ENCODE measurements at places on chromosomes 3 and 15.

DNA sequence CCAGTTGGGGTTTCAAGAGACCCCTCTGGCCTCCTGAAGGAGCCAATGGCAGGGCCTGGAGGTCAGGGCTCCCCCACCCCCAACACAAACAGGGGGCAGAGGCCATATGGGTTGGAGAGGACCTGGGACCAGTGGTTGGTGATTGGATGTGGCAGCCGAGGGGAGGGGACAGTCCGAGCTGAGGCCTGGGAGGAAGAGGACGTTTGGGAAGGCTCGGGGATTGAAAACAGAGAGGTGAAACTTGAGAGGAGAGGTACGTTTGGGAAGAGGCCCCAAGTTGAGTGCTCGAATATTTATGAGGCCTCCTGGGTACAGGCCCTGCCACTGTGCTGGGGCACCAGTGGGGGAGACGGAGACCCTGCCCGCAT is 53.7 kb downstream of the DNAJB8 start:
- DNase-seq, result no peak

DNA sequence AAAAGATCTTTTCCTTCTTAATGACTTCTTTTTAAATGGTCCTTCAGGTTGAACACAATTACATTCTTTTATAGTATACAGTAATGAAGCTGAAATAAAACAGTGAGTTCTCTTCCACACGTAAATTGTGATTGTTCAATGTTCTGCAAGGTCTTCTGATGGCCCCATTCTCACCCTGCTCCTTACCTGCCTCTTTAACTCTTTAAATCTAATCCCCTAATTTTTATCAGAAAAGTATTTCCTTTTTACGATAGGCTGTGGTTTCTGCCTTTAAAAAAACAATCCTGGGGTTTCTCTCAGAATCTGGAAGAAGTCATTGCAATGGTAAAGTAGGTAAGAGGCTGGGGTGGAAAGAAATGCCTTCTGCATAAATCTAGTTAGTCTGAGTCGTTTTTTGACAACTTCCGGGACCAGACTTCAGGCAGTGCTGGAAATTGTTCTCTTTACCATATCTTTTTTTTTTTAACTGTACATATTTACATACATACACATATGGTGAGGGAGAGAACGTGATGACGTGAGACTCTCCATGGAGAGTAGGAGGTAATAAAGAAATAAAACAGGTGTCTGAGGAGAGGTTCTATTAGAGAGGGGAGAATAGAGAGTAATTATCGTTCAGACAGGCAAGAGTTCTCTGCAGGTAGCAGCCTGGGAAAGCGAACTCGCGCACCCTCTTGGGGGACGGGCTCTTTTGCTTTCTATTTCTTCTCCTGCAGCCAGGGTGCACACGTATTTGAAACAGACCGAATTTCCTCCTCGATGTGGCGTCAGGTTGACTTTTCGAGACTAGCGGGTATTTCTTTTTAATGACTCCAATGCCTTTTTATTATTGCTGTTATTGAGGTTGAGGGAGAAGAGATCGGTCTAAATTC is at the start of gene SIDT1:
Gene SIDT1 (plus strand): TSS at position 730 of the 872 bp plus-strand sequence. CDS start 467 bp downstream, outside the sequence.
- no peak for DNase-seq

DNA sequence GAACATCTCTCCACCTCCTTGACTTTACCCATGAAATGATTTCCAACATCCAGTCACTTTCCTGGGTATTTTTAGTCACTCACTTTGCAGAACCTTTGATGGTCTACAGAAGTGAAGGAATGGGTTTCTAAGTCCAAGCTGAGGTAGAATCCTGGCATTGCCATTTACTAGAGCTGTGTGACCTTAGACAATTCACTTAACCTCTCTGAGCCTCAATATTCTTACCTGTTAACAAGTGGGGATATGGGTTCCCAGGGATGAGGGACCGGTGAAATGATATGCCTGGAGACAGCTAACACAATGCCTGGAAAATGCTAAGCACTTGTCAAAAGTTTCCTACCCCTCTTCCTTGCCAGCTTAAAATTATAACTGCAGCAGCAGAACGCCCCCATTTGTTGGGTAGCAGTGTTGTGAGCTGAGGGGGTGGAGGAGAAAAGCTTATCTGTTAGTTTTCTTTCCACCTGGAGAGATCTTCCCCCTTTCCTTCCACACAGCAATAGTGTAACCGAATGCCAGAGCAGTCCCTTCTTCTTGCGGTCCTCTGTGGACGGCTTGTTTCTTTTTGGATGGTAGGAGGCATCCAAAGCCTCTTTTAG is 319.2 kb upstream of the LRRFIP2 start:
- DNase-seq, result no peak

- DNase-seq, result no peak
Measured at GRCh38 chr3:169060037-169060436, 603.5 kb downstream of the MECOM start.

GRCh38 chr15:90681480-90681879 is 35.7 kb upstream of the BLM start:
- no peak for DNase-seq

- DNase-seq, result no peak
Measured at GRCh38 chr3:143585720-143586456, 262.4 kb downstream of the SLC9A9 start.

DNA sequence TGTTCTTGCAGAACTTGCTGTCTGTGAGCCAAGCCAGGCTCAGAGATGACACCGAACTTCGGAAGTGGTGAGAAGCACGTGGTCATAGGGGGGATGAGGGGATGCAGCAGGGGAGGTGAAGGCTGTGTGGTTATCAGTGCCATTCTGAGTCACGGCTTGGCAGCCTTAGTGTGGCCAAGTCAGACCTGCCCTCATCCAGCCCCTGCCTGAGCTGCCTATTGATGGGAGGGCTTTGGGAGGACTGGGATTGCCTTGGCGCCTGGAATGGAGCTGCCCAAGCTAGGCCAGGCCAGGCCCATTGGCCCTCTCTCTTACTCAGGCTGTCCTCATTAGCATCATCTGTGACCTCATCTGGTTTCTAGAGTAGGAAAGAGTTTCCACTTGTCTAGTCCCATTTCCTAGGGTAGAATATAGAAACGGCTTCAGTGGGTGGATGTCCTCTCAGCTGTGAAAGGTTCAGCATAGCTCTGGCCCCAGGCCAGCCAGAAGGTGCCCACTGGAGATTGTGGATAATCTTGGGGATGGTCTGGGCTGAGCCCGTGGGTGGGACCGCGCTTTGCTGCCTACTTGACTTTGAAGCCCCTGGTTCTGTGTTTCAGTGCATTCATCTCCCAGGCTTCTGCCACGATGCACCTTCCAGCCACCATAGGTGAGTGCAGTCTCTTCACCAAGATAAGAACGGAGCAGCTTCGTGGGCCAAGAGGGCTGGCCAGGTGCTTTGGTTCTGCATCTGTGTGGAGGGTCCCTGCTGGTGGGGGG is 7.2 kb downstream of the FAH start:
- no peak for DNase-seq

DNA sequence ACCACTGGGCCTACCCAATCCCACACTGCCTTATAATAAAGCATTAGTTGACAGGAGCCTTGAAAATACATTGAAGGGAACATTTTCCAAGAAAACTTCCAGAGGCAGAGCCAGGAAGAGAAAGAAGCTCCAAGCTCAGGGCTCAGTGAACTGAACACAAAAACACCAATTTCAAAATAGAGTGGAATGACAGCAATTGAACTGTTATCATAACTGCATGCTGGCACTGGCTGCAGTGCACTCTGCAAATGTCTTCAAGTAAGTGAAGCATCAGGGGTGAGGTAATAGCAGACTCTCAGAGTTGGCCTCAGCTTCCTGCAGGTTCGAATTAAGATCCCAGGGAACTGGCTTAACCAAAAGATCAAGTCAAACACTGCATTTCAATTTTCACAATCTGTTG is 388.0 kb upstream of the WNT5A start:
- DNase-seq, result no peak

DNA sequence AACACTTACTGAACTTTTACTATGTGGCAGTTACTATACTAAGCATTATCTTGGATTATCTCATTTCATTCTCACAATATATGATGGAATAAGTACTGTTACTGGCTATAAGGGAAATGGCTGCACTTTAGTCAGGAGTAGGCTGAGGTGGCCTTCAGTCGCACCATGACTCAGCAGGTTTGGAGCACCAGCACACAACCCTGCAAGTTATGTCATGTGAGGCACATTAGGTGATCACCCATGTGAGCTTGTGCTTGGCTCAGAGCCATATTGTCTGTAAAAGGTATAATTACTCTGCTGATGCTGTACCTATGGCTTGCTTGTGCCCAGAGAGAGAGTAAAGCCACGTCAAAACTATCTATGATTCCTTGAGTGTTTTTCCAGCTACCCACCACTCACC is 54.1 kb upstream of the TIPARP start:
- no peak for DNase-seq

- DNase-seq, result no peak
Measured at GRCh38 chr15:70071799-70072198, 25.9 kb downstream of the TLE3 start.

GRCh38 chr3:40971191-40972168 is 227.8 kb upstream of the CTNNB1 start:
- no peak for DNase-seq

- DNase-seq, result no peak
Measured at GRCh38 chr15:45087513-45087912, 26.5 kb downstream of the DUOX2 start.

DNA sequence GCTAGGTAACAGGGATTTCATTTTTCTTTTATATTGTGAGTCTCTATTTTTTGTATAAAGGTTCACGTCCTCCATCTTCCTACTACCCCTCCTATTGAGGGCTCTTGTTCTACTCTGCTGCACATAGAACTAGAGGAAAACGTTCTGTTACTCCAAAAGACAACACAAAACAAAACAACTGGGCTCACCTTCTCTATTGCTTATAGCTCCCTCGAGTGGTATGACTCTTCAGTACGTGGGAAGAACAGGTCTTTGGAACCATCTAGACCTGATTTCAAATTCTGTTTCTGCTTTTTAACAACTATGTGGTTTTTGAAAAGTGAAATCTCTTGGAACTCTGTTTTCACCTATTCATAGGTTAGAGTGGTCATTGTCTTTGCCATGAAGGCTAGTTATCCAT is 515.3 kb downstream of the SOX2 start:
- DNase-seq, result no peak

DNA sequence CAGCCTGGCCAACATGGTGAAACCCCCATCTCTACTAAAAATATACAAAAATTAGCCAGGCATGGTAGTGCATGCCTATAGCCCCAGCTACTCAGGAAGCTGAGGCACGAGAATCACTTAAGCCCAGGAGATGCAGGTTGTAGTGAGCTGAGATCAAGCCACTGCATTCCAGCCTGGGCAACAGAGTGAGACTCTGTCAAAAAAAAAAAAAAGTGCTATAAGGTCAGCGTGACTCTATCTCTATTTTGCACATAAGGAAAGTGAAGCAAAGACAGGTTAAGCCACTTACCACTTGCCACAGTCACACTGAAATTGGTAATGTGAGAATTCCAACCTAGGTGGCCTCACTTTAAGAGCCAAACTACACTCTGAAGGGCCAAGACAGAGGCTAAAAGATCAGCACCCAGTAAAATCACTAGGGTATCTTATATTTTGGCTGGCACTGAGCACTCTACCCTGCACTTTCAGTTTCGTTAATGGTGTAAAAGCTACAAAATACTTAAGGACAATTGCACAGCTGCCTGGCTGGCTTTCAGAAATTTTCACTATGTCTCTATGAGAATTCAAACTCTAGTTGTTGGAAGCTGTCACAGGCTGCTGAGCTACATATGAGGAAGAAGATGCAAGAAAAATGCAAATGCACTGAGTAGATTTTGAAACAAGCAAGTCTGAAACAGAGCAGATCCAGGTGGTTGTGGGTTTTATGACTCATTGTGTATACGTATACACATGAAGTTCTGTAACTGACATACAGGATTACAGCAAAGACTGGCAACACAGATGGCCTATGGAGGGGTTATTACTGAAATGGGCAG is 32.7 kb downstream of the TRANK1 start:
- DNase-seq, result no peak

GRCh38 chr3:115512565-115513415 is 110.5 kb upstream of the GAP43 start:
- DNase-seq, result no peak

GRCh38 chr15:99385005-99385669 is 133.9 kb downstream of the LRRC28 start:
- DNase-seq, result no peak

DNA sequence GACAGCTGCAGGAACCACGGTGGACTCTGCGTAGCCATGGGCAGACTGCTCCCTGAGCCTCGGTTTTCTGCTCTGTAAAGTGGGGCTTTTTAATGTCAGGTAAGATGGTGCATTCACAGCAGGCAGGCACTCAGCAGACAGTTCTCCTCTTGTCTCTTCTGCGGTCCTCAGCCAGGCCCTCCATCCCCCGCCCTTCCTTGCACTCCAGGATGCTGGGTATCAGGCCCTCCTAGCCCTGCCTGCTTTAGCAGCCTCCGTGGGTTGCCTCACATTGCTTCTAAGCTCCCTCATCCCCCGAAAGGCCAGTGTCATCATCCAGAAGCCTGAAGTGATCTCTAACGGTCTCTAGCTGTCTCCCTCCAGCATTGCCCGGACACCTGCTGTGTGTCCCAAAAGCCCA is 115.7 kb downstream of the WNT7A start:
- no peak for DNase-seq

DNA sequence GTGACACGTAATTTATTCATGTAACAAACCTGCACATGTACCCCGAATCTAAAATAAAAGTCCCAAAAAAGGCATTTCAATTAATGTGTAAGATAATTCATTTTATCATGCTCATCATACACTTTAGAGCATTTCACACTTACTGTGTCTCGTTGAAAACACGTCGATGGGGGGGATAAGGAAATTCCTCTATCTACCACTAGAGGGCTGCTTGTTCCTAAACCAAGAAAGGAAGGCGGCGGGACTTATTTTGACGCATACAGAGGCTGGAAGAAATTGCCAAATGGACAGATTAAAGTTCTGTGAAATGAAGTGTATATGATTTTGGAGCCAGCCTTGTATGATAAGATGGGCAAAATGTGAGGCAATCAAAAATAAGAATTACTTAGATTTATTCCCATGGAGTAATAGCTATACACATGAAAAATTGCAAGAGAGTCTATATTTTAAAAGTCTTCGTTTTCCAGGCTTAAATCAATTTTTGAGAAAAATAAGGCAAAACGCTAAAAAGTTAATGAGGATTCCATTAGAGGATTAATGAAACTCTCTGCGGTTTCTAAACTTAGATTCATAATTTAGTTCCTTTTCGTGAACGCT is 346.8 kb downstream of the CNTN3 start:
- DNase-seq, result no peak

GRCh38 chr15:63038926-63039673 is 3.4 kb upstream of the TPM1 start:
- no peak for DNase-seq

GRCh38 chr3:72629191-72629631 is 219.0 kb downstream of the SHQ1 start:
- no peak for DNase-seq

GRCh38 chr15:25886498-25887140 is 23.5 kb upstream of the ATP10A start:
- no peak for DNase-seq

DNA sequence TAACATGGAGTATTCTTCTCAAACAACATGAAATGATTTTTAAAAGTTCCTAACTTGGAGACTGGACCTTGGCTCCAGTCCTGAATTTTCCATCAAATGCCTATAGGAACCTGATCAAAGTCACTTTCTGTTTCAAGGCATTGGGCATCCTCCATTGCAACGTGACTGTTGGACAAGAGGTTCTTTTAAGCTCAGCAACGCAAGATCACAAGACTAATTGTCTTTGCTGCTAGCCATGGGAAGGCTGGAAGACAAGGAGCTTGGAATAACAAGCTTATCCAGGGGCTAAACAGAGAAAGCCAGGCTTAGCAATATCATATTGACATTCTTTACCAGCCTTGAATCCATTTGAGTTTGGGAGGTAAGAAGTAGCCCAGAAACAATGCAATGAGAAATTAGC is 48.3 kb downstream of the SST start:
- DNase-seq, result no peak

- DNase-seq, result no peak
Measured at GRCh38 chr15:72474466-72474911, 359 bp downstream of the ARIH1 start.
